NCI-H187 treated with DMSO at 0.1 percent for 48 hours (cell line): ENCODE measurements at places on chromosomes 7 and 10.

- DNase-seq: no peak
Observed at GRCh38 chr7:150793569-150794238, 6.5 kb downstream of the TMEM176B start.

GRCh38 chr7:6482743-6483119 lies 35.0 kb upstream of the DAGLB start:
- DNase-seq: no peak

- no peak for DNase-seq
Observed at GRCh38 chr7:148979827-148980226, 48.5 kb downstream of the PDIA4 start.

DNA sequence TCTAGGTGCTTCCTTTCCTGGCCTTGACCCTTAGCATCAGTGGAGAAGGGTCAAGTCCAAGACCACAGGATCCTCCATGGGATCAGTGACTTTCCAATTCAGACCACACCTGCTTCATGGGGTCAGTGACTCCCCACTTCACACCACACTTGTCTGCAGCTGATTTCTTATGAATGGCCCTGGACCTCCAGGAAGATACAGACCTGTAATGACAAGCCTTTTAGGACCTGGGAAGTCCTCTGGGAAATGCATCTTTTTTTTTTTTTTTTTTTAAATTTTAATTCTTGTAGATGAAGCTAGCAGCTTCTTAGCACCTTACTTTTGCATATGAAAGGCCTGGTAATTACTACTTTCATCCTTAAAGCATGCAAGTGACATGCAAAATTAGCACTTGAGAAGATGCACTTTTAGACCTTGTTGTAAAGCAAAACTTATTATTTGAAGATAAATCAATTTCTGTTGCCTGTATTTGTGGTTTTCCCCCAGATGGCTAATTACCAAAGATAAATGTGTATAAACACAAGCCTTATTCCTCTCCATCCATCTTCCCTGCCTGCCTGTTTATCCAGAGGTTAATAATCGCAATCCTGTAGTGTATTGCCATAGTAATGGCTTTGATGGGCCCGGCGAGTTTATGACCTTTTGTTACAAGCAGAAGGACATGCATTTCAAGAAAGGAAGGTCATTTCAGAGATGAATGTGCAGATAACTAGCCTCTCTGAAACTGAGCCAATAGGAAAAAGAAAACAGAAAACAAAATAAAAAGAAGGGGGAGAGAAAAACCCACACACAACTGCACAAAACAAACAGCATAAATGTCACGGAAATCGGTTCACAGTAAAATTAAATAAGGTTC lies 1018.7 kb downstream of the TYW1 start:
- no peak for DNase-seq

DNA sequence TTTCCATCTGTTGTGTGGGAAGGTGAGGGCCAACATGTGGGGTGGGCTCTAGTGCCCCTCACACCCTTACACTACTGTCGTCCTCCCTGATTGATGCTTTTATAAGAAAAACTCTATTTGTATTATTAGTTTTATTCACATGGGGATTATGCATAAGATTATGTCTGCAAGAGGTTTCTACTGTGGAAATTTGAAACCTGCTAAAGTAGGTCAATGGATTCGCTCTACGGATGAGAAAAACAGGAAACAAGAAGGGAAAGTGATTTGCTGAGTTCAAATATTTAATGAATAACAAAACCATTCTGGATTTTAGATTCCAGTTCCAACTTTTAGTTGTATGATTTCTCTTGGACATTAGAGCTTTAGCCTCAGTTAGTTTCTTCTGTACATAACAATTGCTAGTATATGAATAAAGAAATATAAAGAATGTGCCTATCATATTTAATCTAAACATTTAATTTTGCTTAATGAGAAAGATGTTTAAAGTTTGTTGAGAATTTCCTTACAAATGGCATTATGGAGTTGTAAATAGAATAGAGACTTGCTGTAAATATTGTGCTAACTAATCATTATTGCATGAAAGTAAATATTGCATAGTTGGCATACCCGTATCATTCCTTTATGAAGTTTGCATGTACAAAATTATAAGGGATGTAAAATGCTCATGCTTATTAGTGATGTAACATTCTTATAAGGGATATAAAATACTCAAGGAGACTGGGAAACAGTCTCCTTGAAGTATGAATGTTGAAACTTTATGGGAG lies 193.8 kb downstream of the THSD7A start:
- no peak for DNase-seq

DNA sequence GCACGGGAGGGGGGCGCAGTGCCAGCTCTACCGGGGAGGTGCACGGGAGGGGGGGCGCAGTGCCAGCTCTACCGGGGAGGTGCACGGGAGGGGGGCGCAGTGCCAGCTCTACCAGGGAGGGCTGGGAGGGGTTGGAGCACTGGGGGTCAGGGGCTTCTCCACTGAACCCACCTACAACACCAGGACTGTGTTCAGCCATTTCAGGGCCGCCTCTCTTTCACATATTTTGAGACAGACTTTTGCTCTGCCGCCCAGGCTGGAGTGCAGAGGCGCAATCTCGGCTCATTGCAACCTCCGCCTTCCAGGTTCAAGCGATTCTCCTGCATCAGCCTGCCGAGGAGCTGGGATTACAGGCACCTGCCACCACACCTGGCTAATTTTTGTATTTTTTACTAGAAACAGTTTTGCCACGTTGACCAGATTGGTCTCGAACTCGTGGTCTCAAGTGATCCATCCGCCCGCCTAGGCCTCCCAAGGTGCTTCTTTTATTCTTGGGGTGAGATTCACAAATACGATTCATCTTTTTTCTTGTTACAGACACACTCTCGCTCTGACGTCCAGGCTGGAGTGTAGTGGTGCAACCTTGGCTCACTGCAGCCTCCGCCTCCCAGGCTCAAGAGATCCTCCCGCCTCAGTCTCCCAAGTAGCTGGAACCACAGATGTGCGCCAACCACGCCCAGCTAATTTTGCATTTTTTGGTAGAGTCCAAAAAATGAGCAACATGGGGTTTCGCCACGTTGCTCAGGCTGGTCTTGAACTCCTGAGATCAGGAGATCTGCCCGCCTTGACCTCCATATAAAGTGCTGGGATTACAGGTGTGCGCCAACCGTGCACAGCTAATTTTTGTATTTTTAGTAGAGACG lies 37.0 kb downstream of the ADAP1 start:
- DNase-seq: no peak

GRCh38 chr7:3568516-3568915 lies 267.5 kb downstream of the SDK1 start:
- no peak for DNase-seq

DNA sequence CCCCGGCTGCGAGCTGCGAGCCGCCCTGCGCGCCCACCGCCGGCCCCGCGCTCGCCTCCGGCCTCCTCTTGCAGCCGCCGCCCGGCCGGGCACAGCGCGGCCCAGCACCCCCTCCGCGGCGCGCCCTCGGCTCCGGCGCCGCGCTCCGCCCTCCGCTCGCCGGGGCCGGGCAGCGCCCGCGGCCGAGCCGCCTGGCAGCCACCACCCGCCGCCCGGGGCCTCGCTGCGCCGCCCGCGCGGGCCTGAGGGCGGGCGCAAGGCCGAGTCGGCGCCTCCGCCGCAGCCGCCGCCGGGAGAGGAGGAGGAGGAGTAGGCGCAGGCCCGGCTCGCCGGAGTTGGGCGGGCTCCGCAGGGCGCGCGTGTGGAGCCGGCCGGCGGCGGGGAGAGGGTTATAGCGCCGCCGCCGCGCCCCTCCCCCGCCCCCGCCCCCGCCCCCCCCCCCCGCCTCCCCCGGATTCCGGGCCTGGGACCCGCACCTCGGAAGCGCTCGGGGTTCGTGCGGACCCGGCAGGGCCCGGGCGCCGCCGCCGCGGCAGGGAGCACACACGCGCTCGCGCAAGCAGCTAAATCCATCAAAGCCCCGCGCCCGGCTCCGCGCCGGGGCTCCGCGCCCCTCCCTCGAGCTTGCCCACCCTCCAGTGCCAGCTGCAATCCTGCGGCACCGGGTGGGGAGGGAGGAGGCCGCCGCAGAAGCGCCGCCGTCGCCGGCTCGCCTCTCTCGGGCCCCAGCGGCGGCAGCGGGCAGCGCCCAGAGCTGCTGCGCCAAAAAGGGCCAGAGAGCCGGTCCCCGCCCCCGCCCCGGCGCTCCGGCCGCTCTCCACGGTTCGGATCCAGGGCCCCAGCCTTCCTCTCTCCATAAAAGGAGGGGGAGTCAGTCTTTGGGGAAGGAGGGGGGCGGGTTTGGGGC lies at the start of gene PDGFA:
TSS of gene PDGFA (minus strand) at position 363 of the 907 bp plus-strand sequence. CDS start 845 bp downstream, outside the sequence.
- no peak for DNase-seq

GRCh38 chr10:94496010-94496409 lies 49.6 kb upstream of the HELLS start:
- no peak for DNase-seq

DNA sequence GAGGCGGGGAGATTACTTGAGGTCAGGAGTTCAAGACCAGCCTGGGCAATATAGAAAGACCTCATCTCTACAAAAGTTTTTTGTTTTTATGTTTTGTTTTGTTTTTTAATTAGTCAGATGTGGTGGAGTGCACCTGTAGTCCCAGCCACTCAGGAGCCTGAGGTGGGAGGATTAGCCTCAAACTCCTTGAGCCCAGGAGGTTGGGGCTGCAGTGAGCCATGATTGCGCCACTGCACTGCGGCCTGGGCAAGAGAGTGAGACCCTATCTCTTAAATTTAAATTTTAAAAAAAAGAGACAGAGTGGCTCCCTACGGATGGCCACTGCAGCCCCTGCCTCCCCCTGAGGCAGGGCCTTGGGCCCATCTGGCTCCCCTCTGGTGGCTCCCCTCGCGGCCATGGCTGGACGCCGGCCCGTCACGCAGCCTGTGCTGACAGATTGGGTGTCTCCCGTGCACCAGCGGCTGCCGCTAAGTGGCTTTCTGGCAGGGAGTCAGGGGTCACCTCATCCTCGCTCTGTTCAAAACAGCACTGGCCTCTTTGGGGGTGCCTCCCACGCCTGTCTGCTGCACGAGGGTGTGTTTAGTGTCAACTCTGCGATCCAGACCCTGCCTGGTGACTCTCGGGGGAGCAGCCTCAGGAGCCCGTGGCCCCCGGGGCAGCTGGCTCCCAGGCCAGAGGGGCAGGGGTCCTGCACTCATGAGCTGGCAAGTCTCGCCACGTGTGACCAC lies 44.4 kb upstream of the ELN start:
- DNase-seq: no peak

DNA sequence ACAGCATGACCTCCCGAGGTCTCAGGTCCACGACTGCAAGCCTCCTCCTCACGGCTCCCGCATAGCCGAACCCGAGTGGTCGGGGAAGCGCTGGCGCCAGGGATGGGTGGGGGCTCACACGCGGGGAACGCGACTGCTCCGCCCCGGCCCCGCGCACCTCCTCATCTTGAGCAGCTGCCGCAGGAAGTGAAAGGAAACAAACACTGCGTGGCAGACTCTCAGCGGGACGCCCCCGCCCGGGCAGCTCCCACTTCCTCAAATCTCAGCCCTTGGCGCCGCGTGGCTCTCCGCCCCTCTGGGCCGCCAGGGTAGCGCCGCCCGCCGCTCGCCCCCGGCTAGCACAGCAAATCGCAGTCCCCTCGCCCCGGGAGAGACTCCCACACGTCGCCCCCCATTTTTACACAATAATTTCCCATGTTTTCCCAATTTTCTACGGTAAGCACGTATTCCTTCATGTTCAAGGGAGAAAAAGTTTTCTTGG lies at the start of gene TMEM243:
TSS of gene TMEM243 (minus strand) at position 188 of the 481 bp plus-strand sequence. CDS start 229 bp downstream, outside the sequence.
- DNase-seq: peak; percentile 12

GRCh38 chr7:36084485-36085091 lies 68.5 kb upstream of the EEPD1 start:
- no peak for DNase-seq
